Stimulated activated CD8-positive, alpha-beta memory T cell treated with anti-CD3 and anti-CD28 coated beads, Interleukin-7, amount 100 ng/mL, for 24 hours (primary cell): ENCODE measurements at places on chromosomes 5 and 9.

GRCh38 chr9:16180546-16180945 lies 627.7 kb downstream of the CCDC171 start:
- no peak for DNase-seq

GRCh38 chr9:4298255-4299004 lies 1.4 kb downstream of the GLIS3 start:
- DNase-seq = no peak

DNA sequence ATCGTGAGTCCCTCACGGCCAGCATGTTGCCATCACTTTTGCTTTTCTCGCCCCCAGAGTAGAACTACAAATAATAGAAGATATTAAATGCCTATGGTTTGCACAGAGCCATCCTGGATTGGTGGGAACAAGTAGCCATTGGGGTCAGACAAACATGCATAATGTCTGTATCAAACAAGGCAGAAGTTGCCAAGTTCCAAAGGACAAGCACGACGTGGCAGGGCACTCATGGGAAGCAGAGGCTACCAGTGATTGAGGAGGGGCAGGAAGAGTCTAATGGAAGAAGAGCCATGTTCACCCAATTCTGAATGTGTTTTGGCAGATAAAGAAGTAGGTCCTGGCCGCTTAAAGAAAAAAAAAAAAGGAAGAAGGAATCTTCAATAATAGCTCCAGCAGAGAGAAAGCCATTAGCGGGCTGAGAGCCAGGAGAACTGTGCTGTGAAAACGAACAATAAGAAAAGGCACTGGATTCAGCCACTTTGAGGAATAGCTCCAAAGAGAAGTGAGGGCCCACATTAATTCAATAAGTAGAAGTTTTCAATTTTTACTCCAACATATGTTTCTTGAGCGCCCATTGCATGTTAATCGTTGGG lies 153.7 kb upstream of the ADCY2 start:
- DNase-seq = no peak

GRCh38 chr5:117657541-117657940 lies 1082.9 kb upstream of the SEMA6A start:
- DNase-seq = no peak

DNA sequence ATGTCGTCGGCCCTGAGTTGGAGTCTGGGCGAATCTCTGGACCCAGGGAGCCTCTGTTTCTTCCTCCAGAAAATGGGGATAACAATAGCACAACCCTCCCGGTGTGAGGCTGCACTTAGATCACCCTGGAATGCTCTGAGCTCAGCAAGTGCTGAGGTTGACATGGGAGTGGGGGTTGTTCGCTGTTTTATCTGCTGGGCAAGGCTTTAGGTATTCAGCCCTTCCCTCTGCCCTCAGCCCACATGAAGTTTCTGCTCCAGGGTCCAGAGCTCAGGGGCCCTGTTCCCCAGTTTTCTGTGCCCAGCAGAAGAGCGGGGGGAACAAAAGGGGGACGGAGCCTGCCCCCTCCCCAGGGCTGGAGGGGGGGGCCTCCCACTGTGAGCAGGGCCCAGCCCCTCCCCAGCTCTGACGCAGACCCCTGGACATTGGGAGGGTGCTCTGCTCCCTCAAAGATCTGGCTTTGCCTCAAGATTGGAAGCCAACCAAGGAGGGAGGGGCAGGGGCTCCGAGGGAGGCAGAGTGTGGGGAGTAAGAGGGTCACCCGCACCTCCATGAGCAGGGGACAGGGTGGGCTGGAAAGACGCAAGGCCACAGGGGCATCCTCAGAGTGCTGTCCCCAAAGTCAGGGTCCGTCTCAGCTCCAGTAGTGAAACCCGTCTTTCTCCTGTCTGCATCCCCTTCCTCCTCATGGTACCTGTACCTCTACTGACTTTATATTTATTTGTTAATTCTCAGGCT lies 215.6 kb downstream of the C9orf50 start:
- DNase-seq = no peak

DNA sequence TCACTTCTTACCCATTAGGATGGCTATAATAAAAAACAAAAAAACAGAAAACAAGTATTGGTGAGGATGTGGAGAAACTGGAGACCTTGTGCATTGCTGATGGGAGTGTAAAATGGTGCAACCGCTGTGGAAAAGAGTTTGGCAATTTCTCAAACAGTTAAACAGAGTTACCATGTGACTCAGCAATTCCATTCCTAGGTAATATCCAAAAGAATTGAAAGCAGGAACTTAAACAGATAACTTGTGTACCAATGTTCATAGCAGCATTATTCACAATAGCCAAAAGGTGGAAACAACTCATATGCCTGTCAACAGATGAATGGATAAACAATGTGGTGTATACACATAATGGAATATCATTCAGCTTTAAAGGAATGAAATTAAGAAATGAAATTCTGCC lies 28.9 kb downstream of the DCP2 start:
- no peak for DNase-seq

GRCh38 chr5:25006237-25006636 lies 361.5 kb upstream of the CDH10 start:
- no peak for DNase-seq

GRCh38 chr9:99486684-99487083 lies 264.6 kb downstream of the SEC61B start:
- no peak for DNase-seq

- DNase-seq = no peak
Measured at GRCh38 chr5:137071931-137072330, 427.2 kb downstream of the SPOCK1 start.

DNA sequence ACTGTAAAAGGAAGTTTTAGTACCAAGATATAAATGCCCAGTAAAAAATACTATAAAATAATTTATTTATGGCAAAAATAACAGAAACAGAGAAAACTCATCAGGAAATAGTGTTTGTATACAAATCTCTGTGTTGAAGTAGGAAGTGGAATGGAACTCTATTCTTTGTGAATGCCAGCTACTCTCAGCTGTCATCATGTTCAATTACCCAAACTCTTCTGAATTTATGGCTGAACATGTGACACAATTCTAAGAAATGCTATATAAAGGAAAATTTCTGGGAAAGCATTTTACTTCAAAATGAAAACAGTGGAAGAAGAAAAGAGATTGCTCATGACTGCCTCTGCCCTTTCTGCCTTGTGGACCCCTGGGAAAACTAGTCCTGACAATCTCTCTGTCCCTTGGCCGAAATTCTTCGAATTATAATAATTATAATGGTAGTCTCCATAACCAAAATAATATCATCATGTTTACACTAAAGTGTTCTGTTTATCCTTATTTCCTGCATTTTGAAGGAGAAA lies 522.3 kb upstream of the ST8SIA4 start:
- DNase-seq = no peak

DNA sequence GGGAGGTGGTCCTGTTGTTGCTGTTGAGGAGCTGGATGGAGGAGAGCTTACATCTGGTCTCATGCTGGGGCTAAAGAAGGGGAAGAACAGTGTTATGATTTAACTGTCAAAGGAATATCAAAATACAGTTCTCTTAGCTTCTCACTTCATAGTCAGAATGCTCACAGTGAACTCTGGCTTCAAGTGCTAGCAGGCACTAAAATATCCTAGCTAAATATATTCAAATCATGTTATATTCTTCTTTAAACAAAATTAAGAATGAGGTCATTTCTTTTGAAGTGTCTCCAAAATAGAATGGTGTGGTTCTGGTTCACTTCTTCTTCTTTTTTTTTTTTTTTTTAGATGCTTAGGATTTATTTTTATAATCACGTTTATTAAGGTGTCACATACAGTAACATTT lies 89.4 kb downstream of the NR3C1 start:
- DNase-seq = no peak

GRCh38 chr9:38423973-38424843 lies at the start of gene IGFBPL1:
Gene IGFBPL1 (minus strand): TSS chr9:38424454. CDS start chr9:38424424, 30 bp downstream.
- DNase-seq = no peak

- no peak for DNase-seq
Measured at GRCh38 chr5:109191153-109191558, 218.6 kb downstream of the PJA2 start.

DNA sequence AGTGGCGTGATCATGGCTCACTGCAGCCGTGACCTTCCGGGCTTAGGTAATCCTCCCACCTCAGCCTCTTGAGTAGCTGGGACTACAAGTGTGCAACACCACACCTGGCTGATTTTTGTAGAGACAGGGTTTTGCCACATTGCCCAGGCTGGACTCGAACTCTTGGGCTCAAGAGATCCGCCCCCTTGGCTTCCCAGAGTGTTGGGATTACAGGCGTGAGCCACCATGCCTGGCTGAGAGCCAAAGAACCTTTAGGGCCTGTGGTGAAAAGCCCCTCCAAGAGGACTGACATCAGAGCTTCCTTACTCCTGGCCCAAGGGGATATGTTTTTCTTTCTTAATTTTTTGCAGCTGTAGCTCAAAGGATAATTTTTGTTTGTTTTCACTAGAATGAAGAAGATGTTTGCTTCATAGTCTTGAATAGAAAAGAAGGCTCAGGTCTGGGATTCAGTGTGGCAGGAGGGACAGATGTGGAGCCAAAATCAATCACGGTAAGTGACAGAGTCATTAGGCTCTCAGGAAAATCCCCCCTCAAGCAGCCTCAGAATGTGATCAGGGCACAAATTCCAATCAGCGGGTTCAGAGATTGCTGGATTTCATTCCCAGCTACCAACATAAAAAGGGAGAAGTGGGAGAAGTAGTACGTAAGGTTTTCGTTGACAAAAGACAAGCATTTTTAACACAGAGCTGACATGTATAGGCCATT lies 77.1 kb downstream of the GOLPH3 start:
- no peak for DNase-seq

DNA sequence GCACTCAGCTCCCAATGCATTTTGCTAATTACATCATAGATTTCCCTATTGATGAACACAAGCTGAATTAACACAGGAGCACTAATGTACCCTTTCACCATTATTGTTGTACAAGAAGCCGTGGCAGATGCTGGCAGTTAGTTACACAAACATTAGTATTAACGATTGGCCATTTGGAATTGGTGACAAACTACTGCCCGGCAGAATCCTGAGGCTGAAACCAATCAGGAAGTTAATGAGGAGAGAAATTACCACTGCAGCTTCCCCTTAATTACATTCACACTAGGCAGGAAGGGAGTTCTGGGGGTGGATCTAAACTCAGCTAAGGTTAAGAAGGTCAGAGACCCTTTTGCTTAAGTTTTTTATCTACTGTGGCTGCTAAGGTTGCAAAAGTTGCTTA lies 9.6 kb upstream of the DMRT3 start:
- DNase-seq = no peak

DNA sequence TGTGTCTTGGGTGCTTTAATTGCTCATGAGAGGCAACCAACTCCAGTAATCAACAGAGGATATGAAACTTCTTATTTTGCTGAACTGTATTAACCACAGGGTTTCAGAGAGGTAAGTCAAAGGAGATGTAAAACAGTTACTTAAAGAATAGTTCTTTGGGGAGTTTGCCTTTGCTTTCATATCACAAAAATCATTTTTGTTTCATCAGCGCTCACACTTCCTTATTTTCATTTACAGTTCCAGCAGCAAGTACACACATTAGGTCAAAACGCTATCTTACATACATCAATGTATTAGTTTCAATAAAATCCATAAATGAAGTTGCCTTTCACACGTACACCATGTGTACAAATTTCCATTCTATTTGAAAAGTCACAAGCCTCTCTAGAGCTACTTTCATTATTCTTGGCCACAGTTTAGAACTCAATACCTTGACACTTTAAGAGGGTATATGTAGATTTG lies 50.1 kb downstream of the ST8SIA4 start:
- DNase-seq = no peak

DNA sequence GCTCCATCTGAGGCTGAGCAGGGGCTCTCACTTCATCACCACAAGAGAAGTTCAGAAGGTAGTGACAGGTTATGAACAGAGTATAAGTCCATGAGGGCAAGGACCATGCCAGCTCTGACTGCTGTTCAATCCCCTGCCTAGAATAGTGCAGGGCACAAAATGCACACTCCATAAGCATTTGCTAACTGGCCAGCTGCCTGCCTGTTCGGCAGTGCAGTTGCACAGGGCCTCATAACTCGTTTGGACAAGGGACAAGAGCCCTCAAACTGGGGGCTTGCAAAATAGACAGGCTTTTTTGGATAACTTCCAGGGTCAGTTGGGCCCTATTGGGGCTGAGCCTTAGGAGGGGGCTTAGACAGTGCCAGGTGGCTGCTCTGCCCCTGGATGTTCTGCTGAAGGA lies 21.1 kb downstream of the SPARC start:
- no peak for DNase-seq

DNA sequence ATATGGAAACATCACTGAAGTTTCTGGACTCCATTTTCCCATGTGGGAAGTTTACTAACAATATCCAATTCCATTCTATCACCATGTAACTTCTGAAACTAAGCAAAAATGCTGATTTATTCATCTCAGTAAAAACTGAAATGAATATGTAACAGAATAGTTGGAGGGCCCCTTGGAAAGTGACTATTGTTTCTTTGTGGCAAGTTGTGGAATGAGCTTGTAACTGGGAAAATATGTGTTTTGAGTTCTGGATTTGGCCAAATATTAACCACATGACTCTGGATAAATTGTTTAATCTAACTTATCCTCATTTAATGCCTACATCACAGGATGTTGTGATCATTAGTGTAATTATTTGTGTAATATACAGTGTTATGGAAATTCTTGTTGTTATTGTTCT lies 619.3 kb downstream of the TLE4 start:
- DNase-seq = no peak

DNA sequence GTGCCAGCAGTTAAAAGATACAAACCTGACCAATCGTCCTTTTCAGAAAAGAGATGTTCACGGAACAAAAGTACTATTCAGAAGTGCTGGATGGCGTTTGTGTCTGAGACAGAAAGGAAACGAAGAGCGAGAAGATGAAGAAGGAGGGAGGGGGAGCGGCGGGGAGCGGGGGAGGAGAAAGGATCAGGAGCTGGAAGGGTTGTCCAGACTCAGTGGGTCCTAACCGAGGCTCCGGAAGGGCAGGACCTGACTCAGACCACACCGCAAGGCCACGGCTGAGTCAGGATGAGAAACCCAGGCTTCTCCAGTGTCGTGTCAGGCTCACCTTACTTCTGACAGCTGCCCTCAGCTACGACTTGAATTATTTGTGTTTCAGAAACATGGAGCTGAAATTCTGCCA lies 46.2 kb downstream of the PAX5 start:
- DNase-seq = no peak

DNA sequence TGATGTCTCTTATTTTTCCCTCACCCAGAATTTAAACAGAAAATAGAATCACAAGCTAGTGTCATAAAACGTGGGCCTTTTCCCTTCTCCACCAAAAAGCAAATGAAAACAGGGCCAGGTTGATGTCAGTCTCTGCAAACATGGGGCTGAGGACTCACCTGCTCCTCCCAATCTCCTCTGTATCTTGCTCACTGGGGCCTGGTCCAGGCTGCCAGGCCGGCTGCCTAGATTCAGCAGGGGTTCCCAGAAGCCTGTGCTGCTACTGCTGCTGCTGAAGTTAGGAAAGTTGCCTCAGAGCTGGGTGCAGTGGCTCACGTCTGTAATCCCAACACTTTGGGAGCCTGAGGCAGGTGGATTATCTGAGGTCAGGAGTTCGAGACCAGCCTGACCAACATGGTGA lies 84.3 kb downstream of the PCDH1 start:
- no peak for DNase-seq

- DNase-seq = no peak
Measured at GRCh38 chr9:91712811-91713210, 237.2 kb downstream of the ROR2 start.
